ENCODE measurements at places on chromosomes 3 and 15.

- no peak for DNase-seq
Observed at GRCh38 chr3:189849262-189849661, 218.1 kb downstream of the TP63 start.

DNA sequence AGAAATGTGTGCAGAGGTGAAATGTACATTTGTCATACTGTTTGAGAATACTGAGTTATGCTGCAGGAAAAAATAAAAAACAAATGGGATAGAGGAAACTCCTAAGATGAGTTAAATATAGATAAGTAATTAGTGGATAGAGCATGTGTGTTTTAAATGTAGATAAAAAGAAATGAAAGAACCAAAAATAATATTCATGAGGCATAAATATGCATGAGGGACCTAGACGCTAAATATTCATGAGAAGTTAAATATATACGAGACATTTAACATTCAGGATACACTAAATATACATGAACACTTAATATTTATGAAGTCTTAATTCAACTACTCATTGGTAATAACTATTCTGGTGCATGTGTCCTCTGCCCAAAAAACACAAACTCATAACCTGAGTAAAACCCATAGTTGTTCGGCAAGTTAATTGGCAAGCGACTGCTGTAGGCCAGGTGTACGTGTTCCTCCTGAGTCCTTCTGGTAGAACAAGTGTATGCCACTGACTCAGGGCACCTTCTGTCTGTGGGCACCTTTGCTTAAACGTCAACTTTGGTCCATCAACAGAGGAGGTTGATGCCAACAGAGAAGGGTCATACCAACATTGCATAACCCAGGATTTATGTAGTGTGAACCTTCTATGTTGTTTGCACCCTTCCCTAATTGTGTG lies 24.5 kb upstream of the DENND6A start:
- DNase-seq = no peak

- no peak for DNase-seq
Observed at GRCh38 chr15:34976073-34976472, 6.5 kb upstream of the AQR start.

GRCh38 chr15:88083811-88084760 lies 172.5 kb downstream of the NTRK3 start:
- peak; percentile 92 for DNase-seq

- DNase-seq = no peak
Observed at GRCh38 chr3:169028716-169029115, 634.8 kb downstream of the MECOM start.

- DNase-seq = no peak
Observed at GRCh38 chr15:85756411-85757072, 38.2 kb downstream of the KLHL25 start.

- peak; percentile 56 for DNase-seq
Observed at GRCh38 chr3:64214381-64215018, 10.8 kb downstream of the PRICKLE2 start.

DNA sequence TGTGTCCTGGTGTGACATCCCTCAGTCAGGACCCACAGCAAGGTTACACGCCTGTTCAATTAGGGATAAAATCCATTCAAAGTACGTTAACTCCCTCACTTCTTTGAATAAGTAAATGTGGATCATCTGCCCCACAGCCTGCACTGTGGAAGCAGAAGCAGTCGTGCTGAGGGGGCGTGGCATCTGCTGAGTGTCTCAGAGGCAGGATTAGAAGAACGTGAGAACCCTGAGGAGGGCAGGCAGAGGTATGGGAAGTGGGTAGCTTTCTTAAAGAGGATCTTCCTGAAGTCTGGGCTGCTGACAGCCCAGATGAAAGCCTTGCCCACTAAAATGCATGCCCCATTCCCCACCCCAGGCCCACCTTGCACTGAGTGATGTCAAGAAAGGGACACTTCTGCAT lies 28.5 kb downstream of the CRABP1 start:
- no peak for DNase-seq

GRCh38 chr3:148990236-148990635 lies 1.1 kb upstream of the GYG1 start:
- no peak for DNase-seq

- peak; percentile 18 for DNase-seq
Observed at GRCh38 chr3:187684880-187685279, 14.7 kb upstream of the SST start.

DNA sequence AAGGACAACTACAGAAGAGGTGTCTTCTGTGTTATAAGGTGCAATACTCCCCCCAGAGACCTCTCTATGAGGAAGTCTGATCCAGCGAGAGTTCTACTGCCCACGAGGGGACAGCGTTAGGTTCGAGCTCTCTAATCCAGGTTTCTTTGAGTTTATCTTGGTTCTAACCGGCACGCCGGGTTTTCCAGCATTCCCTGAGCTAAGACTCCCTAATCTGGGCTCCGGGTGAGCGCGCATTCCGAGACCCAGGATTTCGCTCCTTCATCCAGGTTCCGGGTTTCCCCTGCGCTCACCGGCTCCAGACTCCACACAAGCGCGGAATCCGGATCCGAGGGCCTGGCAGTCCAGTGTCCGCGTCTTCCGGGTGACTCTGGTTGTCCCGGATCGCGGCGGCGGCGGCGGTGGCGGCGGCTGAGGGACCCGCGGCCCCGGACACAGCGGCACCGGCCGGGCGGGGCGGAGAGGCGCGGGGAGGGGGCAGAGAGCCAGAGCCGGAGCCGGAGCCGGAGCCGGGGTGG lies at the start of gene ZNF609:
Gene ZNF609, plus strand, starts transcription at position 373 of the 518 bp plus-strand sequence. CDS start 38,842 bp downstream, outside the sequence.
- DNase-seq = peak; percentile 95

DNA sequence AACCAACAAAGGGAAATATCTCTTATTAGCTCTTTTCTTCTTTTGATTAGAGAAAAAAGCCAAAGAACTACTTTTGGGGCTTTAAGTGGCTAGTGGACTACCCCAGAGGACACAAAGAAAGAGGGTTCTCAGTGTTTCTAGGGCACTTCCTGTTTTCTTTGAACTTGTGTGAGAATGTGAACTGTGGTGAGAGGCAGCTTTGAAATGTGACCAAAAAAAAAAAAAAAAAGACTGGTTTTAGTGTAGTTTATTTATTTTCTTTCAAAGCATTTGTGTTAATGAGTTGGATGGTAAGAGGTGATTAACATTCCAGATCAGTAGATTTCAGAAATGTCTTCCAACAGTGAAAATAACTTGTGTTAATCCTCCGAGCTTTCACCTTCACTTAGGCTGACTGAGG lies 32.4 kb downstream of the SELENOT start:
- DNase-seq = no peak

DNA sequence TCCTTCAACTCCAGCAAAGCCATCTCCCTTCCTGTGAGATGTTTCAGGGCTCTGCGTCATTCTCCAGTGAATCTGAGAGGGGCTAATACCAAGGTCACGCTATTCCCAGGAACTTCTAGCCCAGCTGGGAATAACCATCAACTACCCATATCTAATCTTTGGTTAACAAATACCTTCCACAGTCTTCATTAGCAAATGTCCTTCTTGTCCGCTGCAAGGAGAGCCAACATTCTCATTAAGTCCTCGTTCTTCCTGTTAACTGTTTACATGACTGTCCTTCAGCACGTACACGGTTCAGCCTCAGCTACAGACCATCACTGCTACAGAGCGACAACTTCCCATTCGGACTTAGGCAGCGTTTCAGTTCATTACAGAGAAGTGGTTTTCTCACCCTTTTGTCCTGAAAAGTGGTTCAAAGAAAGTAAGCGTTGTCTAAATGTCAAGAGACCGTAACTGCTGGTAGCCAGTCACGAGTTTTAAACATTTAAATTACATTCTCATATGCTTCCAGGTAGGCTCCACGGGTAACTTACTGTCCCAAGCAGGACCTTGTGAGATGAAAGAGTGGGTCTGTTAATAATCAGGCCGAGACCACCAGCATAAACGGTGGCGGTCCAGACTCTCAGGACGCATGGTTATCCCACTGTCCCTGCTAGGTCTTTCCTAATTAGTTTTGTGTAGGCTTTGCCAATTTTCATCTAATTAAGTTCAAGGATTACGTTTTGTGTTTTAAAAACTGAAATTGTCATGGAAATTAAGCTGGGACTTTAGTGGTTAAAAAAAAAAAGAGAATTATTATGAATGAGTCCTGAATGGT lies 63.8 kb downstream of the CHSY1 start:
- DNase-seq = peak; percentile 73

GRCh38 chr3:148646126-148646665 lies 51.5 kb upstream of the AGTR1 start:
- DNase-seq = no peak

GRCh38 chr3:95615592-95616310 lies 1198.6 kb upstream of the EPHA6 start:
- no peak for DNase-seq

GRCh38 chr15:78925956-78926743 lies 18.7 kb downstream of the CTSH start:
- no peak for DNase-seq

DNA sequence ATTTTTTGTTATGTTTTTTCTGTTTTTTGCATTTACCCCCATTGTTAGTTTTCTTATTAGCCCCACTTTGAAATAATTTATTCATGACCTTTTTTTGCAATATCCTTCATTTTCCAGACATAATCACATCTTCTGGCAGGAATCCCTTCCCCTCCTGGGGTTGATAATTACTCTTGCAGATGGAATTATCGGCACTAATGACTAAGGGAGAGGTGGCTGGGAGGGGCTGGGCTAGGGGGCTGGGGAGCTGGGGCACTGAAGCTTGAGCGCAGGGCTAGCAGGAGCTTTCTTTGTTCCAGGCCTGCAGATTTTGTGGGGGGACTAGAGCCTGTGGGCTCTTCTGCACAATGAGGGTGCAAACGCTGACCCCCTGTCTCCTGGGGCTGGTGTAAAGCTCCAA lies 77.8 kb downstream of the RAB11A start:
- peak; percentile 24 for DNase-seq

- no peak for DNase-seq
Observed at GRCh38 chr15:74664028-74664616, 31.7 kb downstream of the EDC3 start.

- no peak for DNase-seq
Observed at GRCh38 chr3:184813357-184813756, 1.4 kb downstream of the VPS8 start.

- DNase-seq = no peak
Observed at GRCh38 chr3:197333901-197334639, 35.7 kb upstream of the DLG1 start.

DNA sequence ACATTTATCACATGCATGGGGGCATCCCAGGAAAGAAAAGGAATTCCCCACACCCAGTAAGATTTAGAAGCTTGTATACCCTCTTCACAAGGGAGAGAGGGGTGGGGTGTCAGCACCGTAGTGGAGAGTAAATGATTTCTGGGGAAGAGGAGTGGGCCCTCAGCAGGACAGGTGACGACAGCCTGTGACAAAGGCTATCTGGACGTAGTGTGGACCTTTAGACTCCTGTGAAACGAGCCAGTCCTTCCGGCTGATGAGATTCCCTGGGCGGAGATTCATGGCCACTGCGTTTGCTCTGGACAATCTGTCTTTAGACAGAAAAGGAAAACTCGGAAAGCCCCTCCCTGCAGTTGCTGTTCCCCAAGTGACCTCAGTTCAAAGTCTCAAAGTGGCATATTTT lies 1.7 kb upstream of the FAM3D start:
- DNase-seq = no peak

GRCh38 chr3:124381575-124382333 lies 348.5 kb upstream of the UMPS start:
- no peak for DNase-seq

GRCh38 chr15:45349623-45350022 lies 28.7 kb downstream of the GATM start:
- no peak for DNase-seq

GRCh38 chr3:11808231-11808630 lies 38.5 kb downstream of the TAMM41 start:
- no peak for DNase-seq

DNA sequence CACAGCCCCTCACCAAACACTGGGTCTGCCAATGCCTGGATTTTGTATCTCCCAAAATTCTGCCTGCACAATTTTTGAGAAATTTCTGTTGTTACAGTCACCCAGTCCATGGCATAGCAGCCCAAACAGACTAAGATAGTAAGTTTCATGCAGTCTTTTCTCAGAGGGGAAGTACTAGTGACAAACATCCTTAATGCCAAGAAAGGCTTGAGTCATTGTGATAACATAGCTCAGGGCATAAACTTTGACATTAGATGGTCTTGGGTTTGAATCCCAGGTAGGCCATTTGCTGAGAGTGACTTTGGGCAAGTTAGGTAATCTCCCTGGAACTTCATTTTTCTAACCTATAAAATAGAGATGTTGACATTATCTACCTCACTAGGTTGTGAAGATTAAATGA lies 36.1 kb upstream of the PFN2 start:
- DNase-seq = no peak

All from fibroblast of skin of right quadriceps (primary cell).